Breast epithelium (tissue), 4 donors: ENCODE measurements at places on chromosomes 2 and 18.

- DNase-seq = no peak
Observed at GRCh38 chr2:191189112-191189635, 38.4 kb upstream of the STAT4 start.

GRCh38 chr2:121902171-121902591 lies 146.7 kb downstream of the TSN start:
- no peak for DNase-seq

DNA sequence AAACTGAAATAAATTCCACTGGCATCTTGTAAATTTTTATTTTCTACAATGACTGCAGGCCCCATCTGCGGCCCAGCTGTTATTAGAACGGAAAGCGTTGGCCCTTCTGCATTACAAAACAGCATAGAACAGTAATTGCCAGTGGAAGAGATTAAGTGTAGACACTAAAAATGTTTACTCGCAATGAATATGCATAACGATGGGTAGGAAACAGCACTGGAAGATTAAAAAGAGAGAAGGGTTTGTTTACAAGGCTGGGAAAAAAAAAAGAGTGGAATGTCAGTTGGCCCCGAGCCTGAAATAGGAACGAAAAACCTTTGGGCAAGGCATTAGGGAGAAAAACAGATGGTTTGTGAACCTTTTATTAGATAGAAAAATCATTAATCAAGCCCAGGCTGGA lies 275.9 kb upstream of the TCF4 start:
- no peak for DNase-seq

DNA sequence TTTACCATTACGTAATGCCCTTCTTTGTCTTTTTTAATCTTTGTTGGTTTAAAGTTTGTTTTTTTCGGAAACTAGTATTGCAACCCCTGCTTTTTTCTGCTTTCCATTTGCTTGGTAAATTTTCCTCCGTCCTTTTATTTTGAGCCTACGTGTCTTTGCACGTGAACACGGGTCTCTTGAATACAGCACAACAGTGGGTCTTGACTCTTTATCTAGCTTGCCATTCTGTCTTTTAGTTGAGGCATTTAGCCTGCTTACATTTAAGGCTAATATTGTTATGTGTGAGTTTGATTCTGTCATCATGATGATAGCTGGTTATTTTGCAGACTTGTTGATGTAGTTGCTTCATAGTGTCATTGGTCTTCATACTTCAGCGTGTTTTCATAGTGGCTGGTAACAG lies 37.5 kb upstream of the TTC39C start:
- DNase-seq = no peak

DNA sequence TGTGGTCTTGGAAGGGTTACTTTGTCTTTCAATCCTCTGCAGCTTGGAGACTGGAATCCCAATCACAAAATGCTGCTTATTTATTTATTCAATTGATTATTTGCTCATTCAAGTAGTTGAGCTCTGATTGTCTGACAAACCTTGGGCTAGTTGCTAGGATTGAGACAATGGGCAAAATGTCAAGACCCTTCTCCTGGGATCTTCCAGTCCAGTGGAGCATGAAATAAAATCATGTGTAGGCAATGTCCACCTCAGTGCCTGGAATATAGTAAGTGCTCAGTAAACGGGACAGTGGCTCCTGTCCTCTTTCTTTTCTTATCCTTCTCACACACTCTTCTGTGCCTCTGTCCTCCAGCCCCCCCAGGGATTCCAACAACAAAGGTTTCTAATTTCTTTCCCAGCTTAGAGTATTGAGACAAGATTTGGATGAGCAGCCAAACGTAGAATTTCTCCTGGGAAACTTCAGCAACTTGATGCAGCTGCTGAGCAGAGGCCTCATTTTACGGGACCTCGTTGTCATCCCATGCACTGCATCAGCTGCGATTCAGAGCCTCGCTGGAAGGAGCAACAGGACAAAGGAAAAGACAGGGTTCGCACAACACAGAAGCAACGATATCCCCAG lies 545.0 kb downstream of the SOX11 start:
- DNase-seq = no peak

DNA sequence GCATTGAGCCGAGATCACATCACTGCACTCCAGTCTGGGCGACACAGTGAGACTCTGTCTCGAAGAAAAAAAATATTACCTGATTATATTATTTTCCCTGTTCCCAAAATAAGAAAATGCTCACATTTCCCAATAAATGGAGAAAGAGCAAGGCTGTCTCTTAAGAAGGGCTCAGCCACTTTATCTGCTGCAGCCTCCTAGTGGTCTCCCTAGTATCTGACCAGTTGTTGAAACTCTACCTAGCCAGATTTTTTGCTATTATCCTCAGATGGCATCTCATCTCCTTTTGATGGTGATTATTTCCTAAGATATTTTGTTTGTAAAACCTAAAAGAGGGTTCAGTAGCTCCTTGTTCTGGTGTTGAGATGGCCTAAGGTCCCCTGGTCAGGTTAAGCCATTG lies 114.3 kb downstream of the TPGS2 start:
- no peak for DNase-seq

- DNase-seq = no peak
Observed at GRCh38 chr2:30135541-30135940, 11.3 kb upstream of the YPEL5 start.

DNA sequence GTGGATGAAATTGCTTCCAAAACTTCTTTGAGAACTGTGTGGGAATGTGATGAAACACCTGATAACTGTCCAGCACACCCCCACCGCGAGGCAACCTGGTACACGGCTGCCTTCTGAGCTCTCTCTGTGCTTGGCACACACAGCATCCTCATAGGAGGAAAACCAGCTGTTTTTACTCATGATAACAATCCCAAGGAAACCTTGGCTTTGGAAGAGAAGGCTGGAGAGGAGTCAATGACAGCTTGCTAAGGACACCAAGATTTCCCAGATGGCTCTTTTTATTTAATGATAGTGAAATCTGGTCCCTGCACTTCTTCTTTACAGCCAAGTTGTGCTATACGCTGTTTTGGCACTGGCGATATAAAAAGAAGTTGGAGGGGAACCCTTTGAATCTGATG lies 232.5 kb upstream of the FN1 start:
- no peak for DNase-seq

GRCh38 chr2:108548208-108549003 lies 14.1 kb downstream of the LIMS1 start:
- DNase-seq = no peak

- no peak for DNase-seq
Observed at GRCh38 chr18:22318745-22319407, 98.8 kb downstream of the CTAGE1 start.

DNA sequence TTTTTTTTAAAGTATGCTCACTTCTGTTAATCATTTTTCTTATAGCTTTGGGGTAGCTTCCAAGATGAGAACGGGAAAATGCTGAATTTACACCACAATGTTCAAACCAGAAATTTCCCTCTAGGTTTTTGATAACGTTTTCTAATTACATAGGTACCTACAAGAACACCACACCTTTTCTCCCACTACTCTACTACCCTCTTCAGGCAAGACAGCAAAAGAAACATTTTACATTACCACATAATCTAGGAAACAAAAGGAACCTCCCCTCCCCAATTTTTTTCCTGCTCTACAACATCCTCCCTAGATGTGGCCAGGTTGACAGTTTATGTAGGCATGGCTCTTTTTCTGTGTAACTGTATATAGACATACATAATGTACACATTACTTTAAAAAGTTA lies 32.4 kb downstream of the NDUFAF7 start:
- DNase-seq = no peak

DNA sequence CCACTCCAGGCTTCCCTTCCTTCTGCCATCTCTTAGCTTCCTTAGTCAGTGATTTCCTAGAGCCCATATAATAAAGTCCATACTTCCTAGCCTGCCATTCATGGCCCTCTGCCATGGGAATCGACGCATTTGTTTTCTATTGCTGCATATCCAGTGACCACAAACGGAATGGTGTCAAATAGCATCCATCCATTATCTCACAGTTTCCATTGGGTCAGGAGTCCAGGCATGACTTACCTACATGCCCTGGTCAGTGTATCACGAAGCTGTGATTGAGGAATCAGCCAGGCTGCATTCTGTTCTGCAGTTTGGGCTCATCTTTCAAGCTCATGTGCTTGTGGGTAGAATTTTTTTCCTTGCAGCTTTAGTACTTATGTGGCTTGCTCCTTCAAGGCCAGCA lies 209.7 kb upstream of the EPAS1 start:
- no peak for DNase-seq

GRCh38 chr2:131042148-131042775 lies 51.0 kb downstream of the FAM168B start:
- no peak for DNase-seq

GRCh38 chr18:54392543-54393023 lies 34.9 kb downstream of the C18orf54 start:
- DNase-seq = no peak

DNA sequence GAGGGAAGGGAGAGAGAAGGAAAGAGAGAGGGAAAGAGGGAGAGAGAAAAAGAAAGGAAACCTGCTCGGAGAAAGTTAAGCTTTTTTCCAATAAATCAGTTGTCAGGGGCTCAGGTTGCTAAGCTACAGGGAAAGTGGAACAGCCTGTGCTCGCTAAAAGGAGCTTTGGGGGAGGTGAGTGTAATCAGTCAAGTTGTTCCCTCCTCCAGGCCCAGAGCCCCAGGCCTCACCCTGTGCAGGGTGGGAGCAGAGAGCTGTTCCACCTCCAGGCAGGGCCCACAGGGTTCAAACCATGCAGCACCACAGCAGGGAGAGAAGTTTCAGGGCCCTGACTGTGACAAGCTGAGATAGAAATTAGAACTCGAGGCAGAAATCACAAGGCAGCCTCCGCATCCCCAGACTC lies 56.4 kb upstream of the PPP1CB start:
- DNase-seq = no peak
